LoVo (cell line): ENCODE measurements at places on chromosomes 7 and 10.

- peak; percentile 19 for DNase-seq
Observed at GRCh38 chr7:103065667-103066066, 8.9 kb downstream of the FBXL13 start.

DNA sequence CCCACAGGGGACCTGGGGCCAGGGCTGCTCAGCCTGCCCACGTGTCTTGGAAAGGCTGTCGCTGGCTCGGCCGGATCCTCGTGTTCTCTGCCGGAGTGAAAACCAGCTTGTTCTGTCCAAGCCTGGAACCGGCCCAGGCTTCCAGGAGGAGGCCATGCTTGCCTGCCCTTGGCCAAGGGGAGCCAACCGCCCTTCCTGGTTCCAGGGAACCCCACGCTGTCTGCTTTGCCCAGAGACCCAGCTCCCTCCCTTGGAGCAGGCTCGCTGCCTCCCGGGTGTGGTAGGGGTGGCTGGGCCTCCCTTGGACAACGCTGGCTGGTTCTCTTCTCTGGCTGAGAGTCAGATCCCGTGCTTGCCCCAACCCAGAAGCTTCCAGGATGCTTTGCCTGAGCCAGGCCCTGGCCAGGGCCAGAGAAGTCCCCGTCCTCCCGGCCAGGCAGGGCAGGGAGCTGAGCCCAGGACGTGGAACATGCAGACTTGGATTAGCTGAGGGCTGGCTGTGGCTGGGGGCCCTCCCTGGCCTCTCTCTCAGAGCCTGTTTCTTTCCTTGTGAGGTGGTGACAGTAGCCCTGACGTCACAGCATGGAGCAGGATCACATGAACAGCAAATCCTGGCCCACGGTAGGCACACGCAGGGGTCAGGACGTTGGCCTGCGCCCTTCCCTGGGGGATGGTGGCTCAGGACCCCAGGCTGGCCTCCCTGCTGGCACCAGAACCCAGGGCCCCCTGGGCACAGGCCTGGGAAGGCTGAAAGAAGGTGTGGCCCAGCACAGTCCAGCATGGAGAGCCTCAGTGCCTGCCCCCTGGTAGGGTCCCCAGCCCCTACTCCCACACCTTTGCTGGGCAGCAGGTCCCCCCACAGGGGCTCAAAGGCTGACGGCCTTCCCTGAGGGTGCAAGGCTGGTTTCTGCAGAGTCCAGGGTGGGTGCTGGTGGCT, 67.5 kb downstream of the PWWP2B start:
- DNase-seq = no peak

GRCh38 chr10:130300608-130301020, 164.4 kb downstream of the GLRX3 start:
- DNase-seq = no peak

DNA sequence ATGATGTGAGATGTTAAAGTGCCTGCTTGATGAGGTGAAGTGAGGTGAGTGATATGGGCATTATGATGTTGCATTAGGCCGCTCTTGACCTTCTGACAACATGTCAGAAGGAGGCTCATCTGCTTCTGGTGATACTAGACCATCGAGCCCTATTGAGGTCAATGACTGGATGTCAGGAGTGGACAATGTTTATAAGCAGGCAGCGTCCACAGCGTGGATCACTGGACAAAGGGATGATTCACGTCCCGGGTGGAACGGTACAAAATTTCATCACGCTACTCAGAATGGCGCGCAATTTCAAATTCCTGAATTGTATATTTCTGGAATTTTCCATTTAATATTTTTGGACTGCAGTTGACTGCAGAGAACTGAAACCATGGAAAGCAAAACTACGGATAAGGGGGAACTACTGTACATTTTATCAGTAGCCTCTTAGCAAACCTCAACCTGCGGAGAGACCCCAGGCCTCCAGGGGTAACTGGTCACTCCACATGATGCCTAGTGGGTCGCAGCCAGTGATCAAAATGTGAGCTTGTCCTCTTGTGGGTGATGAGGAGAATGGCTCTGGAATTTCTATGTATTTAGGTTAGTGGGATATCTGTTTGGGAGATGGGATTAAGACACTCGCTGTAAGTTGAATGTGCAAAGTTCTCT, 5.7 kb upstream of the ZCCHC24 start:
- DNase-seq = no peak

DNA sequence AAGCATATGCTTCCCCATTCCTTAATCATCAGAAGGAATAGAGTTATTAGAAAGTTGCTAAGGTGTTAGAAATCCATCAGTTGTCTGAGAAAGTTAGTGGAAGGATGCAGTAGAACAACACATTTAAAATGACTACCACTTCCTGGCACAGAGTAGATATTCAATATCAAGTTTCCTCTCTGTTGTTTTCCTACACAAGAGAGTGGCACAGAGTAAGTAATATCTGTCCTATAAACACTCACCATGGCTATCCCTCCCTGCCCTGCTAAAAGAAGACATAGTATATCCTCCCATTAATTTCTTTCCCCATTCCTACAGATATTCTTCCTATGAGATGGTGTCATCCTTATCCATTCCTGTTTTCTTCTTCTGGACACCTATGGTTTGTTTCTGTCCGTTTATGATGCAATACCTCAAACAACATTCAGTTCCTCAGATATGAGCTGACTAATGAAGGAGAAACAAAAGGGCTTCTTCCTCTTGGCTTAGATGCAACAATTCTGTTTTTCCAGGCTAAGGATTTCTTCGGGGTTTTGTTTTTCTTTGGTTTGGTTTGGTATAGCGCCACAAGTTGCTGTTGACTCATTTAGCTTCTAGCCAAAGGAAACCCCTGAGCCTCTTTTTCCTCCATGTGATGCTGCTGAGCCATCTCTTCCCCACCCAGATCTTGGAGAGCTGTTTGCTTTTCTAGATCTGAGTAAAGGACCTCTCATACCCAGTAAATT, 32.9 kb upstream of the BPGM start:
- DNase-seq = peak; percentile 69

DNA sequence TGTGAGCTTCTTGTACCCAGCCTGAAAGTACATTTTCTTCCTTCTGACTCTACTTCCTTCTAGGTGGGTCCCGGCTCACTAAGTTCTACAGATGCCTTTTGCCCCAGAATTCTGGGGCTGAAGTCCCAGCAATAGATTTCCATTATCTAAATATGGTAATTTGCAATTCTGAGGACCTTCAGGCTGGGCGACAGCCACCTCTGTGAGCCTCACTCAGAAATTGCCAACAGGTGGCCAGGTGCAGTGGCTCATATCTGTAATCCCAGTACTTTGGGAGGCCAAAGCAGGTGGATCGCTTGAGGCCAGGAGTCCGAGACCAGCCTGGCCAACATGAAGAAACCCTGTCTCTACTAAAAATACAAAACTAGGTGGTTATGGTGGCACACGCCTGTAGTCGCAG, 23.7 kb downstream of the CREM start:
- DNase-seq = no peak

GRCh38 chr7:102953406-102953805, 40.6 kb downstream of the LRRC17 start:
- no peak for DNase-seq

GRCh38 chr10:9172276-9172675, 1117.8 kb downstream of the GATA3 start:
- DNase-seq = no peak

GRCh38 chr7:100967292-100967863, 2.0 kb upstream of the MUC12 start:
- no peak for DNase-seq

- DNase-seq = no peak
Observed at GRCh38 chr10:95693071-95693667, 558 bp downstream of the TCTN3 start.

DNA sequence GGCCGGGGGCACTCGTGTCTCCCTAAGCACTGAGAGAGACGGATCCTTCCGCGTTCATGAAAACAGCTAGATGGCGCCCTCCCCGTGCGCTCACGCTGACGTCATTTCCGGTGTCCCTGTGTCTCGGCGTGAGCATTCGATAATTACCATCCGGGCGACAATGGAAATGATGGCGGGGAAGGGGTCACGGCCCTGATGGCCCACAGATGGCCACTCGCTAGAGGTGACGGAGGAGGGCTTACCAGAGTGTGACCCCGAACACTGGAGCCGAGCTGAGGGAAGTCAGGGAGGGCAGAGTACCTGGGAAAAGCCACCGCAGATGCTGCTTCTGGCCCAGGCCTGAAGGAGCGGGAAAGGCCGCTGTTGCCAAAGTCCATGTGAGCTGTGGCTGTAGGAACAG, 222.9 kb downstream of the TCERG1L start:
- no peak for DNase-seq

DNA sequence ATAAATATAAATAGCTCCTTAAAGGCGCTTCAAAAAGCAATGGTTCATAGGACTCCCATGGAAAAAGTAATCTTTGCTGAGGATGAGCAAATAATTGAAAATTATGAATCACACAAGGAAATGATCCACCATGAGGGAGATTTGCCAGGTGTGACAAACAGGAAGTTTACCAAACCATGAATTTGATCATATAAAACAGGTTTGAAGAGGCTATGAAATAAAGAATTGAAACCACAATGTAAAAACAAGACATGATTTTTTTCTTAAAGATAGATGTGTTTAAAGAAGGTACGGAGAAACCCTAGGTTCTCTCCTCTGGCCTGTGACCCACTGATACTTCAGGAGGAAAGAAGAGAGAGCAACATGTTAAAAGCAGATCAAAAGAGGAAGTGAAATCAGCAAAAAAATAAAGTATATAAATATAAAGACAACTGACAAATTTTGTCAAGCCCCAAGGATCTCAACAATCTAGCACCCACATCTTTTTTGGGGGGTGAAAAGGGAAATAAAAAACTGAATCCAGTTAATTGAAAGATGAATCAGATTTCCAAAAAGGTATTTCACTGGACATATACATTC, 111.3 kb upstream of the ASAH2 start:
- DNase-seq = peak; percentile 55

GRCh38 chr7:17898111-17898510, 42.2 kb downstream of the SNX13 start:
- no peak for DNase-seq

DNA sequence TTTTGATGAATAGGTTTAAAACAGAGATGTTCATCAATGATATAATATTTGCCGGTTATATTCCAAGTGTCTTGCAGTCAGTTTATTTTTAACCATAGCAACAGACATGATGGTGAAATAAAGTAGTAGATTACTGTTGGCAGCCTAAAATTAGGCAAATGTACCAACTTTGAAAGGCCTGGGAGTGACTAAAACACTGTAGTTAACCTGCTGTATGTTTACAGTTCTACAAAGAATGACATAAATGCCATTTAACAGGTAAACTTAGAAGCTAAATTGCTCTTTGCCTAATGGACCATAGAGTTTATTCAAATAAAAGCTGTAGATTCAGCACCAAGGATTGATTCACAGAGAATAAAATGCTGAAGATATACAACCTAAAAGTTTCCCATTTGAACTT, 64.1 kb downstream of the PHTF2 start:
- no peak for DNase-seq

DNA sequence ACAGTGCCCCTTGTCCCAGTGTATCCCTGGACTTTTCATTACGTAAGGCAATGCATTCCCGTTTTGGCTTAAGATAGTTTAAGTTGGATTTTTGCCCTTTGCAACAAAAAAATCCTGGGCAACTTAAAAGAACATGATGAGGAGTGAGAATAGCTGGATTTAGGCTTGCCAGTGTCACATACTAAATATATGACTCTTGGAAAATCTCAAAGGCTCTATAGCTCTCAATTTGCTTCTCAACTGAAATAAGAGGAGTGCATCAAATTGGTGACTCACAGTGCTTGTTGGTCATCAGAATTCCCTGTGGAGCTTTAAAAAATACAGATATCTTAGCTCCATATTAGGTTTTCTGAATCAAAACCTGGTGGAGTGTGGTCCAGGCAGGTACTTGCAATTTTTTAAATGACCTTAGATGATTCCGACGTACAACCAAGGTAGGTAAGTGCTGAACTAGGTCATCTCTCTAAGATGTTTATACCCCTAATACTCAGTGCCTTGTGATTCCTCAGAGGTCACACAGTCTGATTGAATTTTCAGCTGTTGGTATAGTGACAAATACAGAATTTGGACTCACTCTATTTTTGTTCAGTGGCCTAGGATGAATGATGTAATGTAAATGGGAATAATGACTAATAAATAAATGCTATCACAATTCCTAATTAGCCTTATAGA, 33.9 kb upstream of the ORC5 start:
- no peak for DNase-seq

GRCh38 chr10:77542710-77543259, 94.8 kb downstream of the KCNMA1 start:
- no peak for DNase-seq

DNA sequence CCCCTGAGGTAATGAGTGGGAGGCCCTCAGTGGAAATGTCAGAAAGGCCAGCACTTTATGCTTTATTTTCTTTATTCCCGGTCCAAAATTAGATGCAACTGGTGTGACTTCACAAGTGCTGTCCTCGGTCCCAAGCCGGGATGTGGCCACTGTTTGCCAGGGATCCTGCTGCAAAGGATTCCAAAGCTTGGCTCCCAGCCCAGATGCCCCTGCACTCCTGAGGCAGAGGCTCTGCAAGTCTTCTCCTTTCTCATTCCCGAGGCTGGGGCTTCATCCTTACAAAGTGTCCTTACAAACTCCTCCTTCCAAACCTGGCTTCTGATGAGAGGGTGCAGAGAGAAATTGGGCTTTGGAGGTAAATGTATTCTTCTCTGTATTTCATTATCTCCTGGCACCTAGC, 544.3 kb upstream of the DPP6 start:
- no peak for DNase-seq

- DNase-seq = no peak
Observed at GRCh38 chr7:130492523-130493274, 814 bp downstream of the MEST start.

GRCh38 chr10:48520184-48520506, 84.7 kb downstream of the ARHGAP22 start:
- DNase-seq = no peak

- no peak for DNase-seq
Observed at GRCh38 chr7:150340024-150340749, 1.2 kb downstream of the RARRES2 start.
